Progenitor cell of endocrine pancreas (in vitro differentiated cells): ENCODE measurements at places on chromosomes 4 and X.

- H3K27me3 ChIP-seq, result no peaks in the 10 kb centered on the region
- no peaks in the 10 kb centered on the region for H3K36me3 ChIP-seq
- DNase-seq, result no peak
- H3K27ac ChIP-seq, result no peak overlapping the region
These were observed 15.0 kb downstream of the TRPC5 start for GRCh38 chrX:112067601-112068000.

DNA sequence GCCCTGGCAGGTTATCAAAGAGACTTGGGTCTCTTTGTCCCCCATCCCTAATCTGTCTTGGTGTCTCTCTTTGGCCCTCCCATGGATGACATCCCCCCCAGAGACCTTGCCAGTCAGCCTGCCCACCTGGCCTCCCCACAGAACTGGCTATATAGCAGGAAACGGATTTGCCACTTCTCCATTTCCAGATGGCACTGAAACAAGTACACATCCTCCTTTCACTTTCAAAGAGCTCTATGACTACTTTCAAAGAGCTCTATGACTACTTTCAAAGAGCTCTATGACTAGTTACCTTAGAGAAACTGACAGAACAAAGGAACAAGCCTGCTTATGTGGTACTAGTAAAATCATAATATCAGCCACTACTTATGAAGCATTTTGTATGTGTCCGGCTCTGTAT lies 175.3 kb downstream of the MAML3 start:
- H3K4me1 ChIP-seq, result peaks cover 11% of the 10 kb centered on the region
- H3K36me3 ChIP-seq, result peaks cover 6% of the 10 kb centered on the region
- no peak overlapping the region for H3K27ac ChIP-seq
- H3K27me3 ChIP-seq, result no peaks in the 10 kb centered on the region
- DNase-seq, result no peak
- no peak overlapping the region for H3K4me3 ChIP-seq

- peaks cover 15% of the 10 kb centered on the region for H3K27me3 ChIP-seq
- H3K4me1 ChIP-seq, result peaks cover 4% of the 10 kb centered on the region
- no peaks in the 10 kb centered on the region for H3K36me3 ChIP-seq
These were observed 12.6 kb upstream of the NKX6-1 start for GRCh38 chr4:84511703-84512102.

DNA sequence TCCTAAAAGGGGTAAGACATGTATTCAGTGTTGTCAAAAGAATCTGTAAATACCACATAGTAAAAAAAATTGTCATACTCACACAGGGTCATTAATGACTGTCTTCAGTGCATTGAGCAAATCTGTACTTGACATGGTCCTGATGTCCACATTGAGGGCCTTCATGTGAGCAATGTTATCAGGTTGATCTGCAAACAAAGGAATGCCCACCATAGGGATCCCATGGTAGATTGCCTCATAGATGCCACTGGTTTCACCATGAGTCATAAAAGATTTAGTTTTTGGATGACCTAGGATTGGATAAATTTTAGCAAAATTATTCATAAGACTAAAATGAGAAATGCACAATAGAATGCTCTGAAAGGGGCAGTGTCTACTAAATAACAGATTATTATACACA lies 38.1 kb upstream of the UGT2B15 start:
- peaks cover 7% of the 10 kb centered on the region for H3K36me3 ChIP-seq
- H3K4me3 ChIP-seq, result no peak overlapping the region
- DNase-seq, result no peak
- no peak overlapping the region for H3K27ac ChIP-seq
- peaks cover 1% of the 10 kb centered on the region for H3K4me1 ChIP-seq
- H3K27me3 ChIP-seq, result no peaks in the 10 kb centered on the region
